ENCODE measurements at places on chromosomes 3 and 15.

GRCh38 chr3:162743091-162743490 lies 1246.5 kb downstream of the OTOL1 start:
- DNase-seq, result no peak

DNA sequence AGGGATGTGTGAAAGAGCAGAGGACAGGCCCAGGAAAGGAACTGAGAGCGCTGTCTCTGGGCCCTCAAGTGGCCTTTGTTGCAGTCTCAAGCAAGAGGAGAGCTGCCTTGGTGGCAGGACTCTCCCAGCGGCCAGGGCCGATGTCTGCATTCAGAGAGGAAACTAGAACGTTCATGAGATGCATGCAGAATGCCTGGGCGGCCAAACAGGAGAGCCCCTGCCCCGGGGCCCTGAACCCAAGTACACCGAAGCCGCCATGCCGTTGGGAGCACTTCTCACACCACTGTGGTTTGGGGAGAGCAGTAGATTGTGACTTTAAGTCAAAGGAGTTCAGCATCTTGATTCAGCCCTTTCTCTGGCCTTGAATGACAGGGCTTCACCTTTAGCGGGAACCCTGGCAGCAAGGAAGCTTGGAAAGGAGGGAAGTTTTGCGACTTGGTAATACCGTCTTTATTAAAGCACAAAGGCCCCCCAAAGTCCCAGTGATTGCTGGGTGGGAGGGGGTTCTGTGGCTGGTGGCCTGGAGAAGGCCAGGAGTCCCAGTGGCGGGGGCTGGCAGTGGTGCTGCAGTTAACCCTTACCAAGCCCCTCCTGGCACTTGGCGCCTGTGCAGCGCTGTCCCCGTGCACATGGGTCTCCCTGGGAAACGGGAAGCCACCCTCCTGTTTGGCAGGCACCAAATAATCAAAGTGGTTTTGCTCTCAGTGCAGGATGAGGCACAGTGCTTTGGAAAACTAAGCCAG lies 36.2 kb downstream of the SLC6A11 start:
- DNase-seq, result no peak

- no peak for DNase-seq
Observed at GRCh38 chr3:130963878-130964277, 62.7 kb downstream of the ASTE1 start.

DNA sequence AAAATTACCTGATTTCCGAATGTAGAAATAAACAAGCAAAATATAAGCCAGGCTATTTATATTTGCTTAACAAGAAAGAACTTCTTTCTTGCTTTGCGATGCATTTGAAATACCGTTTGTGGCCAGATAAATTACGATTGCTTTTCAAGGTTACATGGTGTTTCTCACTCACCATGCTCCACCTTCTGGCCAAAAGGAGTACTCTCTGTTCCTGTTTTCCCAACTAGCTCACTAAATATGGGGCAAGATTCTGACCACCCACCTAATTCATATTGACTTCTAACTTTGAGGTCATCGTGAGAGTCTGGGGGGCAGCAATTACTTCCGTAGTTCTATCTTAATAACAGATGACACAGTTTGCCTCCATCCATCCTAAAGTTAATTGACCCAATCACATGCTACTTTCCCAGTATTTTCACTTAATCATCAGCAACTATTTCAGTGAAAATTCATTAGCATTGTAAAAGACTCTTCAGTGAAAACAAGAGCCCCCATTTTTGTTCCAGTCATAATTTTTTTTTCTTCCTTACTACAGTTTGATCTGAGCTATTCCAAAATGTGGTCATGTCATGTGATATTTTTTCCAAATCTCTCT lies 25.9 kb downstream of the ACP3 start:
- peak; percentile 52 for DNase-seq

DNA sequence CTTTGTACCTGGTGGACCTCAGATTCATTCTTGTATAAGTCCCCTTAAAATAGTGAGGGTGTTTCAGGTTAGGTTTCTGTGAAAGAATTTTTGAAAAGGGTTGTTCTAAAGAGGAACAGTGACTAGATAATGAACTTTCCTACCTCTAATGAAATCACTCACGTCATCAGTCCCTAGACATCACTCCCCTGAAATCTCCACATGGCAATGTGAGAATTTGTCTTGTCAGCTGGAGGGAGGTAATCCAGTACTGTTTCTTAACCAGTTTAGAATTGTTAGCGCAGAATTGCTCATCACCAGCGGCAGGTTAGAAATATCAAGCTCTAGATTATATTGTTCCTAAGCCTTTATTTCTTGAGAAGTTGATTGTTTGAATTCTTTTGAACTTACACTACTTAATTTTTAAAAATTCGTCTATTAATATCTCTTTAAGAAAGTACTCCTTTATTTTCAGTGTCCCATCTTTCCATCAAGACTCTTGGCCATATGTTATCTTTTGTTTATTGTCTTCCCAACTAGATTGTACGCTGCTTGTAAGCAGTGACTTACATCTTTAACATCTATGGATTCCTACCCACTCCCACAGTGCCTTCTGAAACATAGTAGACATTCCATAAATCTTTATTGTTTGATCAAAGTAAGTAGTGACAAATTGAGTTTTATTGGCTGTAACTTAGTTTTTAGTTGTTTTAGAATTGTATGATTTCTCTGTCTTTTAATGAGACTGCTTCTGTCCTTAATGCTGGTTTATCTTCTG lies 52.8 kb downstream of the RASA2 start:
- DNase-seq, result no peak

- DNase-seq, result peak; percentile 79
Observed at GRCh38 chr15:31326875-31327668, 437 bp downstream of the KLF13 start.

- no peak for DNase-seq
Observed at GRCh38 chr3:59798372-59799086, 748.7 kb upstream of the CFAP20DC start.

GRCh38 chr15:42138968-42139386 lies 17.5 kb downstream of the PLA2G4F start:
- no peak for DNase-seq

DNA sequence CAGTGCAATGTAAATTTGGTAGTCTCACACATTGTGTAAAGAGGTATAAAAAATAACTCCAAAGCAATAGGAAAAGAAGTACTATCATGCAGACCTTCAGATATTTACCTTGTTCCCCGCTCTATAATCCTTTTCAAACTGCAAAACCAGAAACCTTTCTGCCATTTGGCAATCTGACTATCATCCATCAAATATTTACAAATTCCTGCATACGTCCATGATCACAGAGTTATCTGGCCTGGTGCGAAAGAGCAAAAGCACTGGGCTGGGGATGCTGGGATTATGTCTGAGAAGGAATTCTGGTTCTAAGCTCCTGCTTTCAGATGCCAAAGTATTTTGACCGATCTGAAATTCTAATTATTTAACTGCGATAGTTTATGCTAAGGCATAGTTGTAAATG lies 143.1 kb downstream of the RORA start:
- DNase-seq, result no peak

GRCh38 chr3:193656445-193656844 lies 63.4 kb downstream of the OPA1 start:
- DNase-seq, result no peak

DNA sequence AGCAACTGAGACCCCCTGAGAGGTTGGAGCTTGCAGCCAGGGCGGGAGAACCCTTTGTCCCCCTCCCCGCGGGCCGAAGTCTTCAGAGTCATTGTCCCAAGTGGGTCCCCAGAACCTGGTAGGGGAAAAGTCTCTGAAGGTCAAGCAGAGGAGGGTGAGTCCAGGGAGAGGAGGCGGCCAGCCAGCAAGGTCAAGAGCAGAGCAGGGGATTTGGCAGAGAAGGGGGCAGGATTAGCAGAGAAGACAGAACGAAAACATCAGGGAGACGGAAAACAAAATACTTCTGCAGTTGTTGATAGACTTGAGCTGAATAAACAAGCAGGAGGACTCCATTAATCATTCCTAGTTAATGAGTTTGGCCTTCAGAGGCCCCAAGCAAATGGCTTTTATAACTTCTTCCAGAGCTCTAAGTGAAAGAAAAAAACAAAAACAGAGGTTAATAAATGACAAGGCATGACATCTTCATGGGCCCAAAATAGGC lies 66.7 kb downstream of the GRIP2 start:
- no peak for DNase-seq

DNA sequence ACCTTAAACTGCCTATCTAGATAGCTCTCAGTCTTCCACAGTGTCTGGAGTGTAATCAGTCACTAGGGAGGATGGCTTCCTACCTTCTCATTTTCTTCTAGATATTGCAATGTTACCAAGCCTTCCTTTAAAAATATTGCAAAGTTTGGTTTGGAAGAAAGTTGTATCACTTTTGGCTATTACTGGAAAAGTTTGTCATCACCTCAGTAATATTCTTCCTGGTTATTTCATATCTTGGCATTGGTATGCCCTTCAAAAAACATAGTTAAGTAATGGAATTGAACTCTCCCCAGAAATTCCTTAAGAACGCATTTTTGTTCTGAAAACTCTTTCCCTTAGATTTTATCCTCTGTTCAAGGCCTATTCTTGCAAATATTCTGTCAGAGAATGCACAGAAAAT lies 179.3 kb upstream of the MME start:
- no peak for DNase-seq

- DNase-seq, result peak; percentile 40
Observed at GRCh38 chr15:98085003-98085639, 124.6 kb downstream of the ARRDC4 start.

DNA sequence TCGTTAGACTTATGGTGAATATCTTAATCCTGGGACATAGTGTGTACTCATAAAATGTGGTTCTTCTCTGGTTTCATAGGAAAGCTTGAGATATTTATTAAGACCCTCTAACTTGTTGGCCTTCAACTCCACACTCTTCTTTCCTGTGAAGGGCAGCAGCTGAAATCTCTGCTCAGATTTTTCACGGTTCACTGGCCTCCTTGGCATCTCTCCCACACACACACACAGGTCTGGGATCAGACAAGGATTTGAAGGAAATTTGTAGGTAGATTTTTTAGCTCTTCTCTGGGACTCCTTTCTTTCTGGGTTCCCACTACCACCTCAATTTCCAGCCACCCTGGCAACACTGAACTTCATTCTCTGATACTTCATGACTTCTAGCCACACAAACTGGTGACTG lies 70.2 kb downstream of the MYRIP start:
- no peak for DNase-seq

DNA sequence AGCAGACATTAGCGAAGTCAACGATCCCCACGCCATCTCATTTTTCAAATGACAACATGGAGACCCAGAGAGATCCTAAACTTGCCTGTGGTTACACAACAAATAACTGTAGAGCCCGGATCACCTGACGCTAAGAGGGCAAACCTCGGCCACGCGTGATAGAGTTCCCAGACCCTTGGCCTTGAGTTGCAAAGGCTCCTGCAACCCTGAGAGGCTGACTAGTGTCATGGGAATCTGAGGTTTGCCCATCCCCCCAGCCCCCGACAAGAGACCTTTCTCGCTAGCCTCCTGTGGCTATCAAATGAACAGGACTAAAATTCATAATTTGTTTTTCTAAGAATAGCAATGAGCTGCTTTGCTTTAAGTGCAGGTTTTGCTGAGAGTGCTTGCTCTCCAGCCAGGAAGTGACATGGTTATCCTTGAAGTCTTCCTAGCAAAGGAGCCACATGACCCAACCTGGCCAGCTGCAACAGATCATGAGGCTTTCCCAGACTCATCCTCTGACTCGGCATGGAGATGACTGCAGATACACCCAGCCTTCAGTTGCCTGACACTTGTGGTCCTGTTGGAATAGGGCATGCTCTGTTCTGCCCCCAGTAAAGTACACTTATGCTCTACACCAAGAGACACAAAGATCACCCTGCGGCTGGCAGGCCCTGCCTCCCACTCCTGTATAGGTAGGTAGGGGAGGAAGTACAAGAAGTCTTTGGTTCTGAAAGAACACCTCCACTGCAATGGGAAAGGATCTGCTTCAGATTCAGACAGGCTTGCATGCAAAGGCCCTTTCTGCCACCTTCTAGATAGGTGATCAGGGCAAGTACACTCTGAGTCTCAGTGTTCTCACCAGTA lies 36.0 kb downstream of the MCF2L2 start:
- no peak for DNase-seq

DNA sequence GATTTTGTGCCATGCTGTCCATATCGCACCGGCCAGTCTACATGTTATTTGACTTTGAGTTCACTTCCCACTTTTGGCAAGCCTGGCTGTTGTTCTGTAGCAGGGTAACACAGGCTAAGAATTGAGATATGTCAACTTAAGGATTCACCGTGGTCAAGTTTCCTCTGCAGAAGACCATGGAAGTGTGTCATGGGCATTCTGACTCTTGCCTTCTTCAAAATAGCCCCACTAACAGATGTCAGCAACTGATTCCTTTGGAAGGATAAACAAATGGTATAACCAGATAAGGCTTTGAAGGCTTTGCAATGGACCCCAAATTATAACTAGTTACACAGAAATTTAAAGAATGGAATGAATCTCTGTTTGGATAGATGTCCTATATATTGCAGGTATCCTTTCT lies 20.1 kb upstream of the CD47 start:
- DNase-seq, result no peak

- DNase-seq, result no peak
Observed at GRCh38 chr3:139457066-139457465, 19.2 kb downstream of the RBP2 start.

DNA sequence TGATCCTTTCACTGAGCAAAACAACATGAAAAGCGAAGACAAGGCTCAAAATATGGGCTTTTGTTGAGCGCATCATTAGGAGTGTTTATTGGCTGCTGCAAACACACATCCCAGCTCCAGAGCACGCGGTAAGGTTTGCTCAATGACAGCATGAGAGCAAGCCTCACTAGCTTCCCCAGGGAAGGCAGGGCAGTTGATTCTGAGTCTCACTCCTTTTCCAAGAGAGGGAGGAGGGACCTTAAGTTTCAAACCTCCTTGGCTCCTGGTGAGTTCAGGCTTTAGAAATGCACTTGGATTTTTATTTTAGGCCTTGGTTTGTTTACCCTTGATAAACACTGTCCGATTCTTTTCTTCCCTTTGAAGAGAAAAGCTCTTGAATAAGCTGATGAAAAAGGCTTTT lies 69.1 kb upstream of the CACNA2D3 start:
- DNase-seq, result peak; percentile 19

- DNase-seq, result no peak
Observed at GRCh38 chr15:38648121-38648843, 83.7 kb upstream of the RASGRP1 start.
